ENCODE measurements at places on chromosomes 7 and 10.

DNA sequence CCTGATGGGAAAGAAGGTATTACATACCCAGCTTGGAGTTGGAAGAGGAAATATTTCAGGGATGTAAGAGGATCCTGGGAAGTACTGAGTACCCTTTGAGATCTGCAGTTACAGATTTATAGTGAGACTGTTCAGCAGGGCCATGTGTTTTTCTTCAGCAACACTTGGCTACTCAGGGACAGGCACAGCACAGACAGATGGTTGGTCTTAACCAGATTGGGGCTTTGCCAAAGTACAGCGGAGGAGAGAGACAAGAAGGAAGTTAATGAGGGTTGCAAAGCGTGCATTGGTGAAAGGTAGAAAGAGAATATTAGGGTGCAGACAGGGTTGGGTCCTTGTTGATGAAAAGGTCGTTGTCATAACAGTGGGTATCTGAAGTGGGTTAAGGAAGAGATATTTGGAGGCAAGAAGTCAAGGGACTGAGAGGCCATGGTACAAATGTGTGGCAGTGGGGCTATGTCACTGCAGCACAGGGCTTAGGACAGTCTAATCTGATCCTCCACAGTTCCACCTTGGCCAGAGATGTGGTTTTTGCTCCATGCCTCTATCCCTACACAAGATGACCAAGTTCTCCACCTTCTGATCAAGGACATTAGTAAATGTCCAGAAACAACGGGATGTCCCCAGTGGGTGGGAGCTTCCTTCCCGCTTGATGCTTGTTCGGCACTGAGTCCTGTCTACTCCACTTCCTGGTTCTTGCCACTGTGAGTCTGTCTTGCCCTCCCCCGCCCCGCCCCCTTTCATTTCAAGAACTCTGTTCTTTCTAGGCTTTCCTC is 18.9 kb upstream of the DNAJC1 start:
- no peak for DNase-seq

GRCh38 chr10:110020265-110020664 is 12.5 kb downstream of the ADD3 start:
- no peak for DNase-seq

- no peak for DNase-seq
Observed at GRCh38 chr7:106248600-106248999, 36.2 kb downstream of the NAMPT start.

DNA sequence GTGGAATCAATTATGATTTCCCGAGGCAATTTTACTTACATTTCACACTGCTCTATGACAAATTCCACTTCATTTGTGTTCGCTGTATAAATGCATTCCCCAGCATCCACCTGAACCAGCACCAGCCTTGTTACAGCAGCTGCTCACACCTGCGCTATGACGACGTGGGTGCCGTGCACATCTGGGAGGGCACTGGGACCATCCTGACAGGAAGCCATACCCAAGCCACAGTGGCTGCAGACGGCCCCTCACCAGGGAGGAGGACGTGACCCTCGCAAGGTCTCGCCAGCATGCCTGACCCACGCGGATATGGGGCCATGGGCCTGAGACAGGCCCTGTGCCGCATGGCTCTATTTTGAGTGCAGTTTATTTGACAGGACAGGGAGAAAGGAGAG is 201.3 kb downstream of the MAD1L1 start:
- no peak for DNase-seq

DNA sequence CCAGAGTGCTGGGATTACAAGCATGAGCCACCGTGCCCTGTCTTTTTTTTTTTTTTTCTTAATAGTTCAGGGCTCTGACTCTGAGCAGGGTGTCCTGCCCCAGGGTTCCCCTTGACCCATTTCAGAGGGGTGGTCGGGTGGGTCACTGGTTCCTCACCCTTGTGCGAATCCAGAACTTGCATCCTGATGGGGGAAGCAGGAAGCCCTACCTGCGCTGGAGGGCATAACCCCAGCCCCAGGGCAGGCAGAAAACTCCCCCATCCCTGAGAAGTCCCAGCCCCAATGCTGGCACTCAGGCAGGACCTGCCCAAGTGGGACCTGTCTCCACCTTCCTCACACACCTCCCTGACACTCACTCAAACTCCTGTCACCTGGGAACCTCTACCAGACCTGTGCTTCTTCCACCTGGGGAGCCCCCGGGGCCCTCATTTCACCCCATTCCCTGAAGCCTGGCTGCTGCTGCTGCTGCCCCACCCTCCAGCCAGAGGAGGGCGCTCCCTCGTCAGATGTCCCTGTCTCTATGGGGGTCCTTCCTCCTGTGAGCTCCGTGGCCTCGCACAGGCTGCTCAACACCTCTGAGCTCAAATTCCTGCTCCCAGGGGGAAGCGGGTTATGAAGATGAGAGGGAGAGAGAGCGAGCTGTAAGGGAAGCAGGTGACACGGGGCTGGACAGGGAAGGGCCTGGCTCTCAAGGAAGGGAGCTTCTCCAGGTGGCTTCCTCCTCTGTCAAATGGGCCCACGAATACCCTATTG is 15.1 kb upstream of the ZNF273 start:
- no peak for DNase-seq

- DNase-seq, result peak; percentile 65
Observed at GRCh38 chr10:5291501-5292195, 73.1 kb upstream of the UCN3 start.

GRCh38 chr7:111018960-111019736 is 71.8 kb upstream of the LRRN3 start:
- no peak for DNase-seq

DNA sequence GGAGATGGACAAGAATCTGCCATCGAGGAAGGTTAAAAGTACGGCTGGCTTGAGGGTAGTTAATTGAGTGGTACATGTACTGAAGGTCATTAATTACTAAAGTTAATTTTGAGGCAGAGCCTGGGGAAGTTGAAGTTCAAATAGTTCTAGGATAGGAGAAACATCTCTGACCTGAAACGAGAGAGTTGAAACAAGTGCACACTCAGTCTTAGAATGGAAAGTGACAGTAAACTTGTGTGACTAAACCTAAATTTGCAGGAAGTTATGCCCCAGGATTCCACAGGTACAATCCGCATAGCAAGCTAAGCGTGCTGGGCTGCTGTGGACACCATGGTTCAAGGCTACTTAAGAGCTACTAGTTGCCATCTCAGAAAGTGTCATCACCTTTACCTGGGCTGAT is 209.9 kb downstream of the CHCHD3 start:
- no peak for DNase-seq

DNA sequence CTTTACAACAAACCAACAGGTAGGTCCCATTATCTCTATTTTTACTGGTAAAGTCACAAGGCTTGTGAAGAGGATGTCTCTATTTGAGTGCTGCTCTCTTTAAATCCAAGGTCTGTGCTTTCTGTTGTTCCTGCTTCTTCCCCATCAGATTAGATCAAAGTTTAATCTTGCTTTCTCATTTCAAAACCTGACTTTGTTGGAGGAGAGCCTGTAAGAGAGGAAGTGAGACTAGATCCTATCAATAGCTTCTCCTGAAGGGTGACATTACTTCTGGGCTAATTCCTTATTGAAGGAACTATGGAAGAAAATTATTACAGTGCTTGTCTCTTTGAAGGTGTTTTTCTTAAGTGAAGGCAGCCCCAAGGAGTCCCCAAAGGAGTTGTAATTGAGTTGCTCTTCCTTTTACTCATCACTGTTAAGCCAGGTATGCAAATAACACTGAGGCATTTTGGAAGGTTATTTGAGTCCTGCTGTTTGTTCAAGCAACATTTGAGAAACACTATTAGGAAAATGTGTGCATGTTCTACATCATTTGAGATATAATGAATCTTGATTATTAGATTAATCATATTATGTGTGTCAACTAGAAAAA is 146.2 kb upstream of the MBL2 start:
- DNase-seq, result no peak

- DNase-seq, result no peak
Observed at GRCh38 chr7:2954433-2954853, 89.2 kb downstream of the CARD11 start.

GRCh38 chr7:47252675-47253074 is 329.2 kb downstream of the TNS3 start:
- DNase-seq, result no peak

DNA sequence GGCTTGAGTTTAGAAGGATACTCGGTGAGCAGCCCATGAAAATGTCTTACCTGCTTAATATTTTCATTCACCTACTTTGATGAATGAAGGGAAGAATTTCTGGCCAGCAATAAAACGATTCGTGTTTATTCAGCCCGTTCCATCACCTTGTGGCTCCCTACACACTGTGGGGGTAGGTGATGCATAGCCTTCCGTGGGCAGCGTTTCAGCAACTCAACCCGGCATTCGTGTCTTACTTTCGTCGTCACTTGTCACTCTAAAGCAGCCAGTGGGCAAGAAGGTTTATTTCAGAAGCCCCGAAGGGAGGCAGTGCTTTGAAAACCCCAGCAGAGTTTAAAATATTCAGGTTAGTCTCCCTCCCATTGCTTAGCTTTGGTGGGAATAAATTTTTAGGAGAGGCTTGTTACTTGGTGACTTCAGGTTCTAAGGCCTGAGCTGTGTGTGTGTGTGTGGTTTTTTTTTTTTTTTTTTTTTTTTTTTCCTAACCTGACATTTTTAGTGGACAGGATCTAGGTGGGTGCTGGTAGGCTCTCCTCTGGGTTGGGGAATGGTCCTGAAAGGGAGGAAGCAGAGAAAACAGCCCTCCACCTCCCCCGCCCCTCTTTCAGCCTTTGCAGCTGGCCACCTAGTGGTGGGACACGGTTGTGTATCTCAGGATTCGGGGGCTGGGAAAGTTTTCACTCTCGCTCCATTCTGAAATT is 1.8 kb downstream of the GRK5 start:
- DNase-seq, result peak; percentile 25

GRCh38 chr10:103517234-103518085 is 24.0 kb downstream of the NEURL1 start:
- no peak for DNase-seq

- DNase-seq, result no peak
Observed at GRCh38 chr10:132164761-132165278, 21.9 kb upstream of the DPYSL4 start.

DNA sequence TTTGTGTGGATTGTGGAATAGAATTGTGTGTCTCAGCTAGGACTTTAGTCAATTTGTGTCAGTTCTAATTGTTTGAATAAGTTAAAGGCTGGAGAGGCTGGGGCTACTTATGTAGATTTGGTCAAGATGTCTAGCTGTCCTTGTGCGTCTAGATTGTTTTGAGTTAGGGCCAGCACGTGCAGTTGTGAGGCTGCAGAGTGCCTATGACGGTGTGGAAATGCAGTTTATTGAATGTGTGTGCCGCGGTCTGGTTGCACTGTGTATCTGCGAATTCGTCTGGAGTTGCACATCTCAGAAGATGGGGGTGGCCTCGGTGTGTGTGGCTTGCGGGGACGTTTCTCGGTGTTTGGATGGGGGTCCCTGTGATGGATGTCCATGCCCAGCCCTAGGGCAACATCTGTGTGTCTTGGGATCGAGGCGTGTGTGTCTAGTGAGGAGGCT is 10.2 kb downstream of the EMX2 start:
- DNase-seq, result no peak

- peak; percentile 2 for DNase-seq
Observed at GRCh38 chr7:135414850-135415439, 95.0 kb downstream of the CNOT4 start.

DNA sequence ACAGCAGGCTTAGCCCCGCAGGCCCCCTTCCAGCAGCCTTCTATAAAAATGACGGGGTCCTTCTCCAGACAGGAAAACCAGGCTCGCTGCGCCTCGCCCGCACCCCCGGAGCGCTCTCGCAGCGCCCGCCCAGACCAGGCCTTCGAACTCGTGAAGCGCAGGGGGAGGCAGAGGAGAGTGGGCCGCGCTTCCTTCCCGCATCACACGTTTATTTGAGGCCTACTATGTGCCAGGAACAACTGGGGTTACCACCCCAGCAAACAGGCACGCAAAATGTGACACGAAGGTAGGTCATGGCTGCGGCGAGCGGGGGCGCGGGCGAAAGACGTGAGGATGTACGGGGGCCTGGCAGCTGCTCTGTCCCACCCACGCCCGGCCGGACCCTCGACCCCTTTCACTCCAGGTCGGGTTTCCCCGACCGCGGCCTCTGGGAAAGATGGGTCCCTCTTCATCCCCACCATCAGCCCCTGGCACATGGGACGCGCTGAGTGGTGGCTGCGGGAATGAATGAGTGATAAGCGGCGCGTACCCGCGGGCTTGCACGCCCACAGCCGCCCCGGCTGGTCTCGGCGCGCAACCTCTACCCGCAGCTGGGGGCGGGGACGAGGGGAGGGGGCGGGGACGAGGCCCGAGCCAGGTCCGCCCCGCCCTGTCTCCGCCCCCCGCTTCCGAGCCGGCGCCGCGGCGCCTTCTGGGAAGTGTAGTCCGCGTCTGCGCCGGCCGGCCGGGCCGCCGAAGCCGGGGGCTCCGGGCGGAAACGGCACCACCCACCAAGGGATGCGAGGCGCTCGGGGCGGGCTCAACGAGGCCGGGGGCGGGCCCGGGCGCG is 59.1 kb downstream of the ZNF467 start:
- DNase-seq, result peak; percentile 18

DNA sequence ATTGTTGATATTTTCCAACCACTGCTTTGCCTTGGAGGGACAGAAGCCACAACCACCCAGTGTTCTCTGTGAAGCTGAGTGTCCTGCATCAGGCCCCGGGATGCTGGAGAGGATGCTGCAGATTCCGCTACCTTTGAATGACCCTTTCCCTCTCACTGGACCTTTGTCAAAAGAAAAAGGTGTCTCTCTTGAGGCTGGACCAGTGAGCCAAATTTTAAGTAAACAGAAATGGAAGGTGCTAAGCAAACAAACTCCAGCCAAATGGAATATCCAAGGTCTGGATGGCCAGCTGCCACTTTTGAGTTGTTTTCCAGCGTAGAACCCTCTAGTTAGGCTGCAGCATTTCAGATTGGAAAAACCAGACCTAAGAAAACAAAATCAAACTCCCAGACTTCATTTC is 145.5 kb downstream of the TRIL start:
- no peak for DNase-seq

- DNase-seq, result no peak
Observed at GRCh38 chr10:26412932-26413331, 25.2 kb upstream of the APBB1IP start.

- no peak for DNase-seq
Observed at GRCh38 chr10:19928936-19929335, 112.7 kb downstream of the PLXDC2 start.

DNA sequence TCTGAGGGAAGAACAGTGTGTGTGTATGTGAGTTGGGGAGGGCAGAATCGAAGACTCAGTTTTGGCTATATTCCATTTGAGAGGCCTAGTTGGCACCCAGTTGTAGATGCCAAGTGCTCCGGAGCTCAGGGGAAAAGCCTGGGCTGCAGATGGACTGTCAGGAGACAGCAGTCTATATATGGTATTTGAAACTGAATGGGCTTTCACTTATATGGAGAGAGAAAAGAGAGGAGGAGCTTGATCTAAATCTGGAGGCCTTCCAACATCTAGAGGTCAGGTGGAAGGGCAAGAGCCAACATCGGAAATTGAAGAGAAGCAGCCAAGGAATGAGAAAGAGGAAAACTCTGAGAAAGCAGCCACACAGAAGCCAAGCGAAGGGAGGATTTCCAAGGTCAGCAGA is 350.8 kb upstream of the BMPER start:
- DNase-seq, result no peak

- DNase-seq, result no peak
Observed at GRCh38 chr7:28749638-28750037, 208.5 kb downstream of the TRIL start.
